ENCODE measurements at places on chromosomes 4 and X.

- DNase-seq, result no peak
These were observed 48.2 kb upstream of the CDKN2AIP start for GRCh38 chr4:183396227-183396637.

- no peak for DNase-seq
These were observed 225.8 kb downstream of the STK32B start for GRCh38 chr4:5277079-5277478.

- DNase-seq, result peak; percentile 37
These were observed 1.5 kb upstream of the CRLF2 start for GRCh38 chrX:1213971-1214370.

- DNase-seq, result no peak
These were observed 555 bp downstream of the CFI start for GRCh38 chr4:109801099-109801789.

DNA sequence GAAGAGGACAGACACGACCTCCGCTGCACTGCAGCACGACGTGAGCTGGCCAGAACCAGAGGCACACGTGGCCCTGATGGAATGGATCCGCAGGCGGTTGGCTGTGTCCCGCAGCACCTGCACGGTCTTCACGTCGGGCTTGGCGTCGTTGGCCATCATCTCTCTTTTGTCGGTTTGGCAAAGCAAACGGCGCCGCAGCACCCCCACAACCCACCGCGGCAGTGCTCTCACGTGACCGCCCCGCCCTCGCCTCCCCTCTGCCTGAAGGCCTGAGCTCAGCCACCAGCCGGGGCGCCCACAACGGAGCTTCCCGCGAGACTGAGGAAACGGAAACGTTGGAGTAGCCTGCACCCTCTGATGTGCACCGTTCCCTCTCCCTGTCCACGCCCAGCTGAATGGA, at the start of gene TKTL2:
TSS of gene TKTL2 (minus strand) at position 179 of the 400 bp plus-strand sequence. CDS start at position 159, 20 bp downstream.
- no peak for DNase-seq

GRCh38 chrX:73859622-73860021, 296.6 kb downstream of the CHIC1 start:
- no peak for DNase-seq

- DNase-seq, result no peak
These were observed 6.0 kb downstream of the GAGE10 start for GRCh38 chrX:49309401-49309981.

DNA sequence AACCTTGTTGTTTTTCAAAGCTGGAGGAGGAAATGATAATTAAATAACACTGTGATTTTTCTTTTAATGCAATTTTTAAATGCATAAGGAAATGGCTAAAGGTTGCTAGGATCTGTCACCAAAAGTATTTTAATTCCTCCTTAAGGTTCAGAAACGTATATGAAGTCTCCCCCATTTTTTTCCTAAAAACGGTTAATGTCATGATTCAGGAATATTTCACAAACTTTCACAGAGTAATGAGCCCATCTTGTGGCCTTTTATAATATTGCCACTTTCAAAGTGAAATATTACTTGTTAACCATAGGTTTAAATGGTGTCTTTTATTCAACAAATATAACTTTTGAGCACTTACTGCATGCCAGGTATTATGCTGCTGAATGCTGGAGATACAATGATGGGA, 99.5 kb upstream of the USP38 start:
- no peak for DNase-seq

- DNase-seq, result no peak
These were observed 590.9 kb upstream of the GNPDA2 start for GRCh38 chr4:45317276-45317675.

DNA sequence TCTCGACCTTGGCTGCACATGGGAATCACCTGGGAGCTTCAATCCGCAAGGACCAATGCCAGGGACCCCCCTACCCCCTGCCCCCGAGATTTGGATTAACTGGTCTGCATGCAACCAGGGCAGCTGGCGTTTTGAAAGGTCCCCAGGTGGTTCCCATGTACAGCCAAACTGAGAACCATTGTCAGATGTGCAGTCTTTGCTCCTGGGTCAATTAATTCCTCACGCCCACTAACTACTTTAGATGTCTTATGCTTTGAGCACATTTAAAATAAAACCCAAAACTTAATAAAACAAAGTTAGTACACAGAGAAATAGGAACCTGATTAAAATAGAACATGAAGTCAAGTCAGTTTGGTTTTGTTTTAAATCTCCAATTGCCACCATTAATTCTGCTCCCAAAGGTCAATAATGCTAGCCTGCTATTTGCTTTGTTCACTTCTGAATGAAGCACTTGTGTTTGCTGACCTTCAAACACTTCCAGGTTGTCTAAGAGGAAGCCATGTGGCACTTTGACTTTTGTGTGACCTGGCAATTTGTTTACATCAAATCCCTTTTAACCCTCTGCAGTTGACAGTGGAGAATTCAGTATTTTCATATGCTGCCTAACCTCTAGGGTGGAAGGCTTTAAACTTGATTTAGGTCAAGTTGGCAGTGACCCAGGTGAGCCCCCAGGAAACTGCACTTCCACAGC, 27.2 kb upstream of the TMSB4X start:
- no peak for DNase-seq

- no peak for DNase-seq
These were observed 833.6 kb downstream of the CCSER1 start for GRCh38 chr4:90960840-90961239.

DNA sequence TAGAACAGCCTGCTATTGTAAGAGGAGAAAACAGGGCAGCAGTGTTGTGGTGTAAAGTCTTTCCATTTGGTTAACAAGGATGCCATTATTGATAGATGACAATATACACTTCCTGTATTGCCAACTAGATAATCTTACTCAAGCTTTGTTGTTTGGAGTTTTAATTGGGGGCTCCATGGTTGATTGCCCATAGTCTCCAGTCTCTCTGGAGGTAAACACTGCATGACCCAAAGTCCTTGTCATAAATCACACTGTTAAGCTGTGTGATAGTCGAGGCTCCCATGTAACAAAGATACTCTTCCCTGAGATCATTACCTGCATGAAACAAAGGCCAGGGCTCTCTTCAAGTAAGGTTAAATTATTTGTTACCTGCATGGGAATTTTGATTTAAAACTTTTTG, 394.6 kb downstream of the C4orf33 start:
- no peak for DNase-seq

- DNase-seq, result peak; percentile 65
These were observed 46.1 kb downstream of the TMEM150C start for GRCh38 chr4:82515705-82516104.

- DNase-seq, result no peak
These were observed 27.0 kb upstream of the RAB28 start for GRCh38 chr4:13511101-13511500.

- DNase-seq, result no peak
These were observed 12.1 kb upstream of the ARAP2 start for GRCh38 chr4:36256398-36256891.

DNA sequence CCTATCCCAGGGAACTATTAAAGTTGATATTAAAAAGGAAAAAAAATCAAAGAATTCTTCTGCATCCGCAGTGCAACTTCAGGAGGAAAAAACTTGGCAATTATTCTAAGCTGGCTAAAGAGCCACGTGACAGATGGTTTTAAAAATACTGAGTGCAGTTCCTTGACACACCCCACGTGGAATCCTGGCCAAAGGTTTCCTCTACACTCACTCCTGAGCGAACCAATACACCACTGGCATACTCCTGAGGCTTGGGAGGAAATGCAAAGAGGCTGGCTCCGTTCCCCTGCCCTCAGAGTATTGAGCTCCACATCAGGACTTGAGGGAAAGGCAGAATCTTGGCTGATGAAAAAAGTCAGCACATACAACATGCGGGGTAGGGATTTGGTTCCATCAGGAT, 133.8 kb upstream of the ATP6AP2 start:
- no peak for DNase-seq

DNA sequence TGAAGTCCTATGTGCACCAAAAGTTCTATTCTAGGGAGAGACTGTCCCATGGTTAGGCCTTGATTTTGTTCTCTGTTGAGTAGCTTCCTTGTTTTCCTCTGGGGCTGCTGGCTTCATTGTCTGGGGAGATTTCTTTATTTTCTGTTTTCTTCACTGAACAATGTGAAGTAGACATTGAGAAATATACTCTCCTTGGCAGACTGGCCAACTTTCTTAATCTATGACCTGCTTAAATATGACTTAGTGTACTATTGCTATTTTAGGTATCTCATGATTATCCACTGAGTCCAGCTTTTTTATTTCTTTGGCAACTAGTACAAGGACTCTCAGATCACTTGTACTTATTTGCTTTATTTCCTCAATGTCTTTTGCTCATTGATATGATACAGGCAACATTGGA, 1594.6 kb downstream of the ARAP2 start:
- no peak for DNase-seq

DNA sequence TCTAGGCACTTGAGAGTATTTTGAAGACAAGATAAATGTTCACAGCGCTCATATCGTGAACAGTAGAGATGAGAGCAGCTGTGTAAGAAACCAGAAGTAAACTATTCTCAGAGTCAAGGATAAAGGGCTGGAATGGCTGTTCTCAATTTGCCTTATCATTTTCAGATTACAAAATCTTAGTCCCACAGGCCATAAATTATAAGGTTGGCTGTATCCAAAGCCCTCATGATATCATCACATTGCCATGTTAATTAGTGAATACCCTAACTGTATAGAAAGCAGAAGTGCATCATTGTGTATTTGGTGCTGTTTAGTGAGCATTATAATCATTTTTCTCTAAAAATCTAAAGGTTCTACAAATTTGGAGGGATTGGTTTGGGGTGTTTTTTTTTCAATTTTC, 168.9 kb upstream of the EDNRA start:
- no peak for DNase-seq

GRCh38 chr4:98501383-98501782, 157.0 kb downstream of the TSPAN5 start:
- DNase-seq, result no peak

GRCh38 chr4:102734591-102735385, 26.0 kb downstream of the MANBA start:
- no peak for DNase-seq

GRCh38 chrX:9988762-9989161, 21.6 kb downstream of the CLDN34 start:
- DNase-seq, result no peak

DNA sequence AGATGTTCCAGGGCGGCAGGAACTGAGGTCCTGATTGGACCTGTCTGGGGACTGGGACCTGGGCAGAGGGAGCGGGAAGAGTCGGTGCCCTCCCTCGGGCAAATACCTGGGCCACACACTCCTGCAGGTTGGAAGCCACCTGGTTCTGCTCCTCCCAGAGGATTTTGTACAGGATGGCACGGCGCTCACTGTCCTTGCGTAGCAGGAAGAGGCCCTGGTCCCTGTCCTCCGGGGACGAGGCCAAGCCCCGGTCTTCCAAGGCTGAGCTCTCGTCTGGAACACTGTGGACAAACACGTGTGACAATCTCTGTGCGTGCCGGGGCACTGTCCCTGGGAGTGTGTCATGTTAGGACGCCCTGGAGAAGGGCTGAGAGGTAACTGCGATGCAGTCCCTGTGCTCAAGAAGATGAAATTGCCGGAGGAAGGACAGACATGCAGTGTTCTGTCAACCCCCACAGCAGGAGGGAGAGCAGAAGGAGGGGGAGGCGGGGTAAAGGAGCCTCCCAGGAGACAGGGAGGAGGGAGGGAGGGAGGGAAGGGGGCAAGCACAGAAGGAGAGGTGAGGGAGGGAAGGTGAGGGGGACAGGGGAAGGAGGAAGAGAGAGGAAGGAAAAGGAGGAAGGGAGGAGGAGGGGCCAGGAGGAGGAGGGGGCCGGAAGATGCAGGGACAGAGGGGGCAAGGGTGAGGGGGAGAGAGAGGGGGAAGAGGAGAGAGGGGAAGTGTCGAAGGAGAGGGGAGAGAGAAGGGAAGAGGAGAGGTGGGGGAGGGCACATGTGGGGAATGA, 29.0 kb downstream of the PDHA1 start:
- no peak for DNase-seq

- no peak for DNase-seq
These were observed 15.6 kb upstream of the TMEM131L start for GRCh38 chr4:153450544-153450917.

- no peak for DNase-seq
These were observed 149.1 kb downstream of the PAPSS1 start for GRCh38 chr4:107570952-107571351.

GRCh38 chr4:139247241-139247640, 32.8 kb downstream of the MGARP start:
- no peak for DNase-seq

DNA sequence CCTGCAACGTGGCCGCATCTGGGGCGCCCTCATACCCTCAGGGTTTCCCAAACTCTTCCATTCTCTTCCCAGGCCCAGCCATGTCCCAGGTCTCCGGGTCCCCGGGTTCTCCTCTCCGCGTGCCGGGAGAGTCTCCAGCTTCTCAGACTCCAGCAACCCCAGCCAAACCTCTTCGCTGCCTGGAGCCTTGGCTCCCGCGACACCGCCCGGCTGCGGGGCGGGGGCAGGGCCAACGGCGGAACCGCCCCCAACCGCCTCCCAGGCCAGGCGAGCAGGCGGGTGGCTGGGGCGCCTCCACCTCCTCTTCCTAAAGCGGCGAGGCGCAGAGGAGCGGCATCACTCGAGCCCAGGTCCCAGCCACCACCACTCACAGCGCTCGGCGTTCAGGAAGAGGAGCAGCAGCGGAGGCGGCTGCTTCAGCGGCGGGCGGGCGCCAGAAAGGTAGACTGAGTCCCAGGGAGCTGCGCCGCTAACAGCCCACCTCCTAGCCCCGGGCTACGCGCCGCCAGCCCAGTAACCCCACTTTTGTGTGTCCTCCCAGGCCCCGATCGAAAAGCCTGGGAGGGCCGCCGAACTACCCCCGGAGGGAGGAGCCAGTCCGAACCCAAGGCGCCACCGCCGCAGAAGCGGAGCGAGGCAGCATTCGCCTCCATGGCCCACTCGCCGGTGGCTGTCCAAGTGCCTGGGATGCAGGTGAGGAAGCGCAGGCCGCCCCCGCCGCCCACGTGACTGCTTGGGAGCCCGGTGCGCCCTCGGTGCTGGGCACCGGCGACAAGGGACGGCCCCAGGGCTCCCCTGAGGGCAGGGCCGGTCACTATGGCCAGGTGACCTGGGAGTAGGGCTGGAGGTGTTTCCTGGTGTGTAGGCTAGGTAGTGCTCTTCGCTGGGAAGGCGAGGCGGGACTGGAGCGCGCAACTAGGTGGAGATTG, at the start of gene STK26:
TSS of gene STK26 (plus strand) at position 336 of the 929 bp plus-strand sequence. CDS start at position 652, 316 bp downstream.
- peak; percentile 75 for DNase-seq

DNA sequence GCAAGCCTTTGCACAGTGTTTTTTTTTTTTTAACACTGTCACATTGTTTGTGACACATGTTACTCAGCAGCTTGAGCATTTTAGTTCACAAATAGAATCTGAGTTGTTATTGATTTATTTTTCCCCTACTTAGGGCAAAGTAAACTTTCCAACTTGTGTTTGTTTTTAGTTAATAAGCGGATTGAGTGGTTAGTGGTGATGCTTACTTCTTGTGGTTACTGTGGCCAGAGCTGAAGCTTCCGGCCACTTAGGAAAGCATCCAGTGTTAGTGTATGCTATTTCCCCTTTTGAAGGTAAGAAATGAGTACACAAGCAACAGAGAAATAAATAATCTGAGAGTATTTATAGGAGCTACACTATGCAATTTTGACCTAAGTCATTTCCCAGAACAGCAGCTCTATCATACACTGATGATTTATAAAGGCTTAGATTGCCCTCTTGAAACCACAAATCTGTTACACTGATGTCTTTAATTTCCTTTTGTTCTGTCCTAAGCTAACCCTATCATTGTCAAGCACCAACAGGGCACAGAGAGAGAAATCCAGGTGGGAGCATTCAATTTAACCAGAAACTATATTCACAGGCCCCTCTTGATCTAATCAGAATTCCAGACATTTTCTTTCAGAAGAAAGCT, 2464.6 kb downstream of the PCDH7 start:
- no peak for DNase-seq

- DNase-seq, result no peak
These were observed 115.8 kb upstream of the DDIT4L start for GRCh38 chr4:100306018-100306417.

GRCh38 chrX:27797575-27797974, 10.2 kb upstream of the MAGEB10 start:
- no peak for DNase-seq

- DNase-seq, result no peak
These were observed at the start of gene CT55 for GRCh38 chrX:135170877-135171519. CT55 (minus strand) TSS chrX:135171398; CDS start chrX:135171171, 227 bp downstream.

Data from sciatic nerve (tissue), 2 donors.